HCT116 (cell line): ENCODE measurements at places on chromosomes 4 and X. TPM values are rescaled to one million over a fixed set of nuclear protein-coding genes. Genes with fewer than 3 reads are reported as not detected.

- H3K4me1 ChIP-seq, result peaks cover 9% of the 10 kb centered on the region
- no peak overlapping the region for H3K4me3 ChIP-seq
- no peaks in the 10 kb centered on the region for H3K36me3 ChIP-seq
Measured at GRCh38 chr4:38985410-38986100, 46.7 kb downstream of the TMEM156 start.

The NUDT10 gene
- total RNA-seq, result not detected

The CLNK gene
- total RNA-seq, result not detected

The POLR2B gene
- 129 TPM for total RNA-seq

The CHM gene
- total RNA-seq, result 17.1 TPM

DNA sequence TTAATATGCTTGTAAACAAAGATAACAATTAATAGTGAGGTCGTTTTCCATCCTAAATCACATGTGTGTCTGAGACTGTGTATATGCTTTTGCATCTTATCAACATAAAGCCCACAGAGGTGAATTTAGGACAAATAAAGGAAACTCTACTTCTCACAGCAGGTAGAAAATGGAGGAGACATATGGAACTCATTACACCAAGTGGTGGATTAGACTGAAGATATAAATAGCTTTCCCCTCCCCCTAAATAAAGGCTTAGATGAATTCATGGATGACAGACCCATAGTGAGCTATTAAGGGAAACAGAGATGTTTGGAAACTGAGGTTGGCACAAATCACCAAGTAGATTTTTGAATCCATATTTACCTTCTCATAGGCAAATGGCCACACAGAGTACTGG lies 79.7 kb downstream of the GRIA3 start:
- H3K36me3 ChIP-seq, result no peaks in the 10 kb centered on the region
- no peak overlapping the region for H3K27ac ChIP-seq
- no peaks in the 10 kb centered on the region for H3K27me3 ChIP-seq
- no peak for DNase-seq
- no peak overlapping the region for H3K4me3 ChIP-seq

GRCh38 chr4:53928825-53929224 lies 135.6 kb downstream of the CHIC2 start:
- peaks cover 6% of the 10 kb centered on the region; the same call in 1 of the 2 replicates for H3K4me1 ChIP-seq
- H3K27ac ChIP-seq, result no peak overlapping the region
- H3K4me3 ChIP-seq, result no peak overlapping the region
- no peak for DNase-seq

DNA sequence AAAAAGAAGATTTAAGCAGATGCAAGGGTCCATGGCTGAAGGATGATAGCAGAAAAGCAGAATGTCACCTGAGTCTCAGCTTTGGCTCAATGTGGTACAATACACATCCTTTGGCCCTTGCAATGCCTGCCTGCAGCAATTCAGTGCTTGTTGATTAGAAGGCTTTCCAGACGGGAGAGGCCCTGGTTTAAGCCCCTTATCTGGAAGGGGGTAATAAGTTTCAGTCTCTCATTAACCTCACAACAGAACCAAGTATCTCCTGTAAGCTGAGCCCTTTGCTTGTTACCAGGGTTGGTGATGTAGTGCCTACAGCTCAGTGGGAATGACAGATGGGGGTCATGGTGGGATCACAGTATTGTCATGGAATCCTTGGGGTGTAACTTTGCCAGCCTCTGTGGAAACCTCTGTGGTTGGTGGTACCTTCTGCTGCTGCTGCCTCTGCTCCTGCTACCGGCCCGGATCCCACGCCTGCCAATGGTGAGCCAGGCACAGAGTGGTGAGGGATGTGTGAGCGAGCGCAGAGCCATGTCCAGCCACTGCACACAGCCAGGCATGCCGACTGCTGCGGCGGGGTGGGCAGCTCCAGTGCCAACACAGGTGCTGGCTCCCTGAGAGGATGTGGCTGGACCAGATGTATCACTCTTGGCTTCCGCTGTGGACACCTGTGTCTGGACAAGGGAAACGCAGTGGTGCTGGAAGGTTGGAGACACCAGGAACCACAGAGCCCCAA lies 81.2 kb downstream of the ADRA2C start:
- H3K27ac ChIP-seq, result no peak overlapping the region
- H3K4me3 ChIP-seq, result no peak overlapping the region
- H3K36me3 ChIP-seq, result no peaks in the 10 kb centered on the region
- no peaks in the 10 kb centered on the region for H3K4me1 ChIP-seq
- no peak for DNase-seq

GRCh38 chr4:94278781-94279180 lies 63.9 kb downstream of the HPGDS start:
- no peak overlapping the region for H3K27ac ChIP-seq
- H3K4me3 ChIP-seq, result no peak overlapping the region
- H3K4me1 ChIP-seq, result no peaks in the 10 kb centered on the region
- no peaks in the 10 kb centered on the region for H3K27me3 ChIP-seq
- DNase-seq, result no peak
- H3K36me3 ChIP-seq, result peaks cover 38% of the 10 kb centered on the region

- H3K36me3 ChIP-seq, result no peaks in the 10 kb centered on the region
- DNase-seq, result no peak
- 0 out of 2 replicates have a peak, but pooled peaks cover 3% of the 10 kb centered on the region for H3K27me3 ChIP-seq
- no peak overlapping the region for H3K4me3 ChIP-seq
Measured at GRCh38 chrX:3181846-3182245, 140.6 kb downstream of the ARSF start.
